DND-41 (cell line): ENCODE measurements at places on chromosomes 5 and 9.

DNA sequence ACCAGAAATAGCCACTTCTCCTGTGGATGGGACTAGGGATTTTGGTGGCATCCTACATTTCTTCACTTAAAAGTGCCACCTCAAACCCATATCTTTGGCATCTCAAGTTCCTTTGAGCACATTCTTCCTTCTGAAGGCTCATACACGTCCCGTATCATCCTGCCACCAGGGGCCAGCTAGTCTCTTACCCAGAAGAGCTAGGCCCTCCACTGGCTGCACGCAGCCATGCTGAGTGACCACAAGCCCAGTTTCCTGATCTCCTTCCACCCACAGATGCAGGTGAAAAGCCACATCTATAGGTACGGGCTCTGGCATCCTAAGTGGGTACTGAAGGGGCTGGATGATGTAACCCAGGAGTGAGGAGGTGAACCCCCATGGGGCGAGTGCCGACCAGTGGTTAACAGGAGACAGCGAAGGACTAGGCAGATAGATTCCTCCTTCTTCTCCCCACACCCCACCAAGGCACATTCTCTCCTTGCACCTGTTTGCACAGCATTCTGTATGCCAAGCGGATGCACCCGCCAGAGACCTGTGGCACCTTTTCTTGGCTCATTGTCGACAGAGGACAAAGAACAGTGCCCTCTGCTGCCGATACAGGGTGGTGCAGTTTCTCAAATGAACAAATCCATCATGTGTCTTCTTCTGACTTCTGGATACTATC lies 14.4 kb upstream of the SCGB3A1 start:
- peak; percentile 73 for DNase-seq

DNA sequence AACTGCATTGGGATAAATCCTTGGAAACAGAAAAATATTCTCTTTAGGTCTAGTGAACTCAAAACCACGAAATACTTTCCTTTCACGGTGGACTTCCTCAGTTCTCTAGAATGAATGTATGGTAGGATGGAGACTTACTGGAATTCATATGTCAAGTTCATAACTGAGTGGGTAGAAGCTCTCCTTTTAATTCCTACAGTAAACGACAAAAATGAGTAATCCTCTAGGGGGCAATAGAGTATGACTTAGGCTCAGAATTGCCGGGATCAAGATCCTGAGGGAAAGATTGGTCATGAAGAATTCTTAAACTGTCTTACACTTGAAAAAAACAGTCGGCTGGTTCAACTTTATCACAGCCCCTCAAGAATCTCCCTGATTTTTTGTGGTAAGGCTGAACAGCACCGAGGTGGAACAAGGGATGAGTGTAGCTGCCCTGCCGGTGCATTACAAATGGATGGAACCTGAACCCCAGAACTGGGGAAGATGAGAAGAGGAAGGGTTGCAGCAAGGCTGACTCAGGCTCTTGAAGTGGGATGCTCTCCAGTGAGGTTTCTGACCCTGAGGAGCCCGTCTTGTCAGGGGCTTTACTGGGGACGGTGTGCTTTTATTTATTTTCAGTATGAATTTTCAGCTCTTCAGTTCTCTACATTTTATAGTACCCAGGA lies 14.0 kb upstream of the LOX start:
- DNase-seq = no peak

- peak; percentile 33 for DNase-seq
Measured at GRCh38 chr9:503881-504852, 289.5 kb downstream of the DOCK8 start.

- no peak for DNase-seq
Measured at GRCh38 chr5:151270599-151270998, 17.6 kb downstream of the GM2A start.

- DNase-seq = no peak
Measured at GRCh38 chr5:109682383-109682782, 7.3 kb upstream of the MAN2A1 start.

- DNase-seq = no peak
Measured at GRCh38 chr5:148682058-148683026, 28.0 kb upstream of the HTR4 start.

DNA sequence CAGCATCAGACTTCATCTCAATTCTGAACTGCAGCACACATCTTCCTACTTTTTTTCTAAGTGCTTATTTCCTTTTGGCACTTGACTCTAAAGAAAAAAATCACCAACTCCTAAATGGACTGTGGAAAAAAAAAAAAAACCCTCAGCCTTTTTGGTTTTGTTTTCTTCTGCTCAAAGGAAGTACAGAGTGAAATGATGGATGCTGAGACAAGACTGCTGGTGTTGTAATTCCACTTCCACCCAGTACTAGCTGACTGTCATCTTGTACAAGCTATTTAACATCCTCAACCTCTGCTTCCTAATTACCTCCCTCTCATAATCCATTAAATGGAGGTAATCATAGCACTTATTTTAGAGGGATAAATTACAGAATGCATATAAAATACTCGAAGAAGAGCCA lies 171.5 kb upstream of the GNA14 start:
- DNase-seq = no peak

- DNase-seq = peak; percentile 26
Measured at GRCh38 chr9:385818-386398, 171.2 kb downstream of the DOCK8 start.

GRCh38 chr5:167217097-167217743 lies 1074.2 kb upstream of the WWC1 start:
- no peak for DNase-seq

GRCh38 chr5:104541141-104541785 lies 978.7 kb upstream of the NUDT12 start:
- no peak for DNase-seq

DNA sequence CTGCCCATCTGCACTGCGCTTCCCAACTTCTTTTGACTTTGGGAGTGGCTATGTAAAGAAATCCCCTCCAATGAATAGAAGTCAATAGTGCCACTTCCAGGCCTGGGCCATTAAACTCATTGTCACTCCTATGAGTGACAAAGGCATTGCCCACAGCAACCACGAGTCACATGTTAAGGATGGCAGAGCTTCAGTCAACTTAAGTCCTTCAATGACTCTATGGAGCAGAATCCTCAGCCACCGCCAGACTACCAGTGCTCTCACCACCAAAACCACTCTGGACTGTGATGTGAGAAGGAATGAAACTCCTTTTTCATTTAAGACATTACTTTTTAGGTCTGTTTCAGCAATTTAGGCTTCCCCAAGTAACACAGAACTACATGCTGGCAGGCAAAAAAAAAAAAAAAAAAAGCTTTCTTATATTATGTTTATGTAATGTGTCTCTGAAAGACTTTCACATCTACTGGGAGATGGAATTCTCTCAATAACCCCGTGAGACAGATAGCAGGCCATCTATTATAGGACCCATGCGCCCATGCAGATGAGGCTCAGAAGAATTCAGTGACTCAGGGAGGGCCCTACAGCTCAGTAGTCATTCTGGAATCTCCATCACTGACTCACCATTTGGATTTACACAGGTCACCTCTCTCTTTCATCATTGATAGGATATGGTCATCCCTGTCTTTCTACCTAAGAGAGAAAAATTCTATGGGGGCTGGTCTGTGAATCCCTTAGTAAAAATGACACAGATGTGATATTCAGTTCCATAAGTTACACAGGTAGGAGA lies 180.5 kb downstream of the CEMIP2 start:
- DNase-seq = no peak

- no peak for DNase-seq
Measured at GRCh38 chr5:31854181-31855133, 215.5 kb downstream of the PDZD2 start.

DNA sequence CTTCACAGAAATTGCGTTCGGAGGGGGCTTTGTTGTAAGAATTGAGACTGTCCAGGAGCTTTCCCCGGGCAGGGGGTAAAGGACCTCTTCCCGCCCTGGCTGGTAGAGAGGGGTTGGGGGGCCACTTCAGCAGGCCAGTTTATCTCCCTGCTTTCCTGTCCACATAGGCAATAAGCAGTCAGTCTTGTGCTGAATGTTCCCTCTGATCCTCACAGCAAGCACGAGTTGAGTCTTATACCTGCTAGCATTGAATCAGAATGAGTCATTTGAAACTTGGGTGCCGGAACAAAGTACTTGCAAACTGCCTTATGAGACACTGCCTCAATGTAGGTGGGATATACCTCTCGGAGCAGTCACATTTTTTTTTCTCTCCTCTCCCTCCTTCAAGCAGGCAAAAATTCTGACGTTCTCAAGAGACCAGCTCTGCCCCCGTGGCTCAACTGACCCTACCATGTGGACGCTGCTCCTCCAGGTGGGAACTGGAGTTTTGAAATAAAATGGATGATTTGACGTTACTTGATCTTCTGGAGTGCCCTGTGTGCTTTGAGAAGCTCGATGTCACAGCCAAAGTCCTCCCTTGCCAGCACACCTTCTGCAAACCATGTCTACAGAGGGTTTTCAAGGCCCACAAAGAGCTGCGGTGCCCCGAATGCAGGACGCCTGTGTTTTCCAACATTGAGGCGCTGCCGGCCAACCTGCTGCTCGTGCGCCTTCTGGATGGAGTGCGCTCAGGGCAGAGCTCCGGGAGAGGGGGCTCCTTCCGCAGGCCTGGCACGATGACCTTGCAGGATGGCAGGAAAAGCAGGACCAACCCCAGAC lies 1.3 kb downstream of the SH3RF2 start:
- DNase-seq = no peak

DNA sequence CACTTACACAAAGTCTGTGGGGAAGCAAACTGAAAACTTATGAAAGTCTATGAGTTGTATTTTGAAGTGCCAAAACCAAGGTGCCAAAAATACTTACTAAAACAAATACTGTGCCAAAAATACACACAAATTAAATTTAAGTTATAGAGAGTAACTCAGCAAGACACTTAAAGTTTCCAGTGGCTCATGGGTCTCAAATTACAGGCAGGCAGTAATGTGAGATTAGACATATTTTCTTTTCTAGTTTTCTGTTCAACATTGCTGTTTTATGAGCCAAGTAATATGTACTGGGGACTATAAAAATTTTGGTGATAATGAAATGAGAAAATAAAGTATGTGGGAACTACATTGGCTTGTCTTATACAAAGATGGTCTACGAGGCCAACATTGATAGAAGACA lies 172.2 kb upstream of the SNX2 start:
- no peak for DNase-seq

DNA sequence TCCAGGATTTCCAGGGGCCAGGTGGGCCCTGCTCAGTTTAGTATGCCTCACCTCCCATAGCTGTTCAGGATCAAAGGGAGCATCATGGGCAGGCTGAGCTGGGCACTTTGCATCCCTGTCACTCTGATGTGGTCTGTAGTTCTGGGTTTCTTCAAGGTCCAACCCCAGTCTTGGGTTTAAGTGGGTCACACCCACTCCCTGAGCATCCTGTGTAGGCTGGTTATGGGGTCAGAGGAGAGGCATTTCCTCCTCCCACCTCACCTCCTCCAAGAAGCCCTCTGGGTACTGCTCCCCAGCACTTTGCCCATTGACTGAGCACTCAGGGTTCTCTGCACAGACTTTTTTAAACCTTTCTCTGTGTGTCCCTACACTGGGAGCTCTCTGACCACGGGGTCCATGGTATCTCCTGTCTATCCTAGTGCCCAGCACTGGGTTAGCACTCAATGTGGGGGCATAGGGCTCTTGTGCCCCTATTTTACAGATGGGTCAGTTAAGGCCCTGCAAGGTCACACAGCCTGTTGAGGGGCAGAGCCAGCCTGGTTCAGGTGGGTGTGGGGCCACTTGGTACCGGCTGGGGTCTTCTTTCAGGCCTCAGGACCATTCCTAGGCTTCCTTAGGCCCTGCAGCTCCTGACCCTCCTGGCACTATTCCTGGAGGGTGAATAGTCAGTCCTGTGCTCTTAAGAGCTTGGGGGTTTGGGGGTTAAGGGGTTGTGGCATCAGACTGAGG lies 19.0 kb downstream of the CXXC5 start:
- DNase-seq = peak; percentile 49

DNA sequence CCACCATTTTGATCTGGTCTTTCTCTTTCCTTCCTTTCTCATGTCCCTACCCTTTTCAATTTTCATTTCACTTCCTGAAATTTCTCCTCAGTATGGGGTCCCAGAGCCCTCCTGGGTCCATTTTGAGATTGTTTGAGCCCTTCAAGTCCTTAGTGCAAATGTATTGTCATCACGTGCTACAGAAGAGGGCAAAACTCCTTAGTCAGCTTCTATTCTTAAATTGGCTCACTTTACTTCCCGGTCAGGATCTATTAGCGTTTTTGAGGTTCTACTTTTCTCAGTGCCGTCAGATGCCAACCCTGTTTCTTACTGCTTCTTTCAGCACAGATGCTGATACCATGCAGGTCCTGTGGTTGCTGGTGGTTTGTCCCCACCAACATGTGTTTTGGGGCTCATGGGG lies 5.9 kb downstream of the ATG12 start:
- no peak for DNase-seq

GRCh38 chr5:131302506-131302905 lies 38.7 kb downstream of the CDC42SE2 start:
- DNase-seq = no peak

DNA sequence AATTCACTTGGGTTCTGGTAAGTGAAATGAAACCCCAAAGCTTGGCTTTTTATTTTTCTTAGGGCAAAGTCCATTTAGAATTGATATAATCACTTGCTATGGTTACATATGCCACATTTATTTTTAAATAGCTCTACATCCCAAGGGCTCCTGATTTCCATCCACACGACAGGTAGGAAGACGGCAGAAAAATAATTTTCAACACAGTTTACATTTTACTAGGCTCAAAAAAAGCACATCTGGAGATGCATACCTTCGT lies 95.0 kb upstream of the EFNA5 start:
- no peak for DNase-seq

GRCh38 chr5:39020458-39020857 lies 53.7 kb downstream of the RICTOR start:
- DNase-seq = no peak

DNA sequence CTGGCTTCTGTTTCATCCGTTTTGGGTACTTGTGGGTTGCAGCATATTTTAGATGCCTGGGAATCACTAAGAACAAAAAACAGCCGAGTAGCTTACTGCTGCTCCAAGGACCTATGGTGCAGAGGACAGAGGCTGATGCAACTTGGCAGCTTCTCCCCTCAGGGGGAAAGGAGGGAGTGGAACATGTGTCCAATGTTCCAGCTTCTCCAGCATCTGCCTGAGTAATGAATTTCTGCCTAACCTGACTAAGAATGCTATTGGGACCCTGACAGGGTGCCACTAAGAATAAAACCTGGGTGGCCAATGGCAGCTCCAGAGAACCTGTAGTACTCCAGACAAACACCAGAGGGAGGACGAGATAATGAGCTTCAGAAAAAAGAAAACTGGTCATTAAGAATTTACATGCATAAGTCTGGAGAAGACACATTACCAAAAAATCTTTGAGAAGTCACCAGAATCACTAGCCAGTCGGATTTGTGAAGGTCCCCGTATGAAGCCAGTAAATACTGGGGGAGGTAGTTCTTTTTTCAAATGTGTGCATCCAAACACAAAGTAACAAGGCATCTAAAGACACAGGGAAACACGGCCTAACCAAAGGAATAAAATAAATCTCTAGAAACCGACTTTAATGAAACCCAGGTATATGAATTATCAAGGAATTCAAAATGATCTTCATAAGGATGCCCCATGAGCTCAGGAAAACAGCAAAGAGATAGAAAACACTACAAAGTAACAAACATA lies 293.5 kb downstream of the HINT1 start:
- peak; percentile 34 for DNase-seq

- no peak for DNase-seq
Measured at GRCh38 chr5:57841676-57842363, 359.2 kb upstream of the ACTBL2 start.
